Stimulated activated CD8-positive, alpha-beta memory T cell treated with anti-CD3 and anti-CD28 coated beads, Interleukin-15, amount 100 ng/mL, for 4 hours (primary cell): ENCODE measurements at places on chromosomes 1 and 21.

DNA sequence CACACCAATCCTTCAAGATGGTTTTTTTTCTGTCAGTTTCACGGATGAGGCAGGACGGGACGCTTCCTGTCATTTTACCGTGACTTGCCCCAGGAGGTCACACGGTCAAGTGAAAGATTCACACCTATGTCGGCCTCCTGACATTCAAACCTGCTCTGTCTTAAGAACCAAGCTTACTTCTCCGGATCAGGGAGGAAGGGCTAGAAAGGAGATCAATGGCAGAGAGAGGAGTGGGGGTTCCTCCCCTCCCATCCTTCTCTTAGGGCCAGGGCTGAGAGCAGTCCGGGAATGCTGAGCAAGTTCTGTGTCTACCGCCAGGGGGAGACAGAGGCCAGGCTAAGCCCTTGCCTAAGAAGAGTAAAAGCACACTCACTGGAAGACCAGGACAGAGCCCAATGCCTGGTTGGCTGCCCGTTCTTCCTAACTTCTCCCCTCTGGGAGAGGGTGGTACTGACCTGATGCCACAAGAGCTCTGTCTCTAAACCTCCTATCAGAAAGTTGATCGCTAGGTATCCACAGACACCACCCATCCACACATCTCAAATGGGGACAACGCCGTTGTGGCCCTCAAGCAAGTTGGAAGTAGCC lies 1.1 kb upstream of the PPM1J start:
- peak; percentile 37 for DNase-seq

- peak; percentile 63 for DNase-seq
Observed at GRCh38 chr1:92486251-92487077, at the start of gene GFI1. GFI1 (minus strand) TSS chr1:92486925; CDS start chr1:92483487, 3,438 bp downstream.

DNA sequence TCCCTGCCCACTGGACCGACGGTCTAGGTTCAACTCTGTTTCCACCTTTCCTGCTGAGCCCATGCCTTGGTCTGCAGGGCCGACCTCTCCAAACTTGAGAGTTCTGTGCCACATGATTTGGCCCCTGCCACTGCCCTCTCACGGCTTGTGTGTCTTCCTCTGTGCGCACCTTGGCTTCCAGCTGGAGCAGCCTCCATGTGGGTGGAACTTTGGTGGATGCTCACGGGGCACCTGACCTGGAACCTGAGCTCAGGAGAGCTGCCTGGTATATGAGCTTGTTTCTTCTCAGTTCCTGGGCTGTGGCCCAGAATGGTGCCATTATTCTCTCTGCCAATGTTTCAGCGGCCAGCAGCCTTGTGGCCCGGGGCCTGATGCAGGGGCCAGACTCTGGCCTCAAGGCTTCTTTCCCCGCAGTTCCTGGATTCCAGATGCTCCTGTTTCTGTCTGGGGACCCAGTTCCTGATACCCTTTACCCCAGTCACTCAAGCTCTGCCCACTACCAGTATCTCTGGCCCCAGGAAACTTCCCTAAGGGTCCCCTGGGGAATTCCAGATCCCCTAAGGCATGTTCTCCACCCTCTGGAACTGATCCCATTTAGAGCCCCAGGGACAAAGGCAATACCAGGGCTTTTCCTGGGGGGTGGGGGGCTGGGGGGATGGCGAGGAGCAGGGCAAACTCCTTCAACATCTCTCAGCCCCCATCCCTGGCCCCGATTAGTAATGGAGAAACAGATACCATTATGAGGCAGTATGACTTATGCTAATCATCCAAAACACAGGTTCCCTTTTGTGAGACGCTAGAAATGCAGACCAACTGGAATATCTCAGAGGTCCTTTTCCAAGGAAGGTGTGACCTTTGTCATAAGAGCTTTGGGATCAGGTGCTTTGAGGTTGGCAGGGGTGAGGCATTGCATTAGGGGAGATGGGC lies 11.1 kb downstream of the QSOX1 start:
- DNase-seq, result no peak

DNA sequence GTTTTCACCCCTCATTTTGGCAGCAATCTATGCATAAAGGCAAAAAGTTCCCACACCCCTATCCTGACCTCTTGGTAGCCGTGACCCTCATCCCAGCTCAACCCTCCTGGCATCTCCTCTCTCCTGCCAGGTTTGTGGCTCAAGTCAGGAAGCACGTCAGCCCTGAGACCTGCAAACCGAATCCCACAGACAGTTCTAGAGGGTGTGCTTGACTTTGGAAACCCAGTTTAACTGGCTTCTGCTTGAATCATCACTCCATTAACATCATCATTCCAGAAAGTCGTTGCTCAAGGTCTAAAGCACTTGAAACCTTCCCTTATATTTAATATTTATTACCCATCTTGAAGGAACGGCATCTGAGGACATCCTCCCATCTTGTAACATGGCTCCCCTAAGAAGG lies 133.4 kb upstream of the ERG start:
- no peak for DNase-seq

DNA sequence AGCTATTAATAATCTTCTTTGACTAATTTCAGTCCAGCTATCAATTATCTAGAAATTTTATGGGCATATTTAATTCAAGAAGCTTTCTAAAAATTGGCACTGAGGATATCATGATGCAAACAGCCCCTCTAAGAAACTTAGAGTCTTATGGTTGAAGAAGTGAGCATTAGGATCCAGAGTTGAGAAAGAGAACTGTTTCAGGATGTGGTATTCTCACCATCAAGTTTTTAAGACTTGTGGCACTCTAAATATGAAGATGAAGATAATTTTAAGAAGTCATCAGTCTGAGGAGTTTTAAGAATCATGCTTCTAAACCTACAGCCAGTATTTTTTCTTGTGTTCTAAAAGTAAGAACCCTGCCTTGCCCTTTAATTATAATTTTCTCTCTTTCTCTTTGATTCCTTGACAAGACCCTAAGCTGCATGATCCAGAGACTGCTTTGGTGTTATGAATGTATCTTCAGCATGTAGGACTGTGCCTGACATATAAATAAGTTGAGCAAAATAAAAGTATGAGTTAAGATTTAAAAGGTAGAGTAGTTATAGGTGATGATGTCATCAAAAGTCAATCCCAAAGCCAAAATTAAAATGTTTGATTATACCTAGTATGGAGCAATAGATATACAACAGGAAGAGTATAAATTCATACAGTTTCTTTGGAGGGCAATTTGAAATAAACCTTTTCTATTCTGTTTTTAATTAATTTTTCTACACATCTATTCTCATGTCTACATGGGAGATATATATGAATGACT lies 39.1 kb downstream of the RPS6KC1 start:
- DNase-seq, result no peak

DNA sequence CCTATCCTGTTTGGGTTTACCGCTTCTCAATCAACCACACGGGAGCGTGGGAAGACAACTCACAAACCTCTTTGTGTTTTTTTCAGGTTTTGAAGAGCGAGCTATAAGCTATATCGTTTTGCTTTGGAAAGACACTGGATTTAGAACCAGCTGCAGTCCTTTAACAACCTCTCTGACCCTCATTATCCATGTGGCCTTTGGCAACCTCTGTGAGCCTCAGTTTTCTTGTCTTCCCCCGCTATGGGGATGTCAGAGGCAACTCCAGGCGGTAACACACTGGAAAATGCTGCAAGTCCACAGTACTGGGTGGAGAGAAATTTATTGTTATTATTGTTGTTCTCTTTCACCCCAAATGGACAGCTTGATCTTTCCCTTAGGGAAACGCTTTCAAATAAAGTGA lies 100.0 kb downstream of the ETS2 start:
- DNase-seq, result no peak

- DNase-seq, result no peak
Observed at GRCh38 chr1:20349561-20349960, 58.9 kb downstream of the VWA5B1 start.

DNA sequence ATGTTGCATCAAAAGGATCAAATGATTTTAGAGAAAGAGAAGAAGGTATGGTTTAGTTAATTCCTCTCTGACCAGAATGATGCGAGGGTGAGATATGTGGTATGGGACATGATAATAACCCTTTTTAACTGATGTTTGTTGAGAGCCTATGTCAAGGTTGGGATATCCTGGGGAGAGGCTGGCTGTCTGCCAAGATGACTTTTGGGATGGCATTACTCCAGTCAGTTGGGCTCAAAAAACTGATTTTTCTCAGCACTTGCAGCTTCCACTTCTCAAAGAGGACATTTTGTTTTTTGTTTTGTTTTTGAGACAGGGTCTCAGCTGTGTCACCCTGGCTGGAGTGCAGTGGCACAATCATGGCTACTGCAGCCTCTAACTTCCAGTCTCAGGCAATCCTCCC lies 17.7 kb upstream of the STX12 start:
- no peak for DNase-seq

- DNase-seq, result no peak
Observed at GRCh38 chr1:160257411-160258015, 4.8 kb downstream of the DCAF8 start.

DNA sequence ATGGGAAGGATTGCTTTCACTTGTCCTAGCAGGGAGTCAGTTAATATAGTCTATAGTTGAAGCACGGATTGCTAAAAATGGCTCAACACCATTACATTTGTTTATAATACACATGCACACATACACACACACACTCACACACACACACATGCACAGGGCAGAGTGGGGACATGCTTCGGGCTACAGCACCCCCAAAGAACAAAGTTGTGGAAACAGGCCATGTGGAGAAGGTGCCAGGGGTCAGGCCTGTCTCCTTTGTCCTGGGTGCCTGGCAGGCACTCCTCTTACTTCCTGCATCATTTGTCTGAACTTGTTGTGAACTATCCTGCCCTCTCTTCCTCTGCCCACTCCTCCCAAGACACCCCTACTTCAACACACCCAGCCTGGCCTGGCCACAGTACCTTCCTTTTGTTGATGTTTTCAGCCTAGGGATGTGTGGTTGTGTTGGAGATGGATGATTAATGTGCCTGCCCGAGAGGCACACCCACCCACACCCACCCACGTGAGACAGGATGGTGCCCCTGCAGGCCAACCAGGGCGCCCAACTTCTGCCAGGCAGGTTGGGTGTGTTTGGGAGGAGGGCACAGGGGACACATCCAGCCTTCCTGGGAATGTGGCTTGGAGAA lies 17.5 kb downstream of the RASSF5 start:
- DNase-seq, result no peak

- no peak for DNase-seq
Observed at GRCh38 chr1:201891451-201892045, 2.9 kb downstream of the SHISA4 start.

DNA sequence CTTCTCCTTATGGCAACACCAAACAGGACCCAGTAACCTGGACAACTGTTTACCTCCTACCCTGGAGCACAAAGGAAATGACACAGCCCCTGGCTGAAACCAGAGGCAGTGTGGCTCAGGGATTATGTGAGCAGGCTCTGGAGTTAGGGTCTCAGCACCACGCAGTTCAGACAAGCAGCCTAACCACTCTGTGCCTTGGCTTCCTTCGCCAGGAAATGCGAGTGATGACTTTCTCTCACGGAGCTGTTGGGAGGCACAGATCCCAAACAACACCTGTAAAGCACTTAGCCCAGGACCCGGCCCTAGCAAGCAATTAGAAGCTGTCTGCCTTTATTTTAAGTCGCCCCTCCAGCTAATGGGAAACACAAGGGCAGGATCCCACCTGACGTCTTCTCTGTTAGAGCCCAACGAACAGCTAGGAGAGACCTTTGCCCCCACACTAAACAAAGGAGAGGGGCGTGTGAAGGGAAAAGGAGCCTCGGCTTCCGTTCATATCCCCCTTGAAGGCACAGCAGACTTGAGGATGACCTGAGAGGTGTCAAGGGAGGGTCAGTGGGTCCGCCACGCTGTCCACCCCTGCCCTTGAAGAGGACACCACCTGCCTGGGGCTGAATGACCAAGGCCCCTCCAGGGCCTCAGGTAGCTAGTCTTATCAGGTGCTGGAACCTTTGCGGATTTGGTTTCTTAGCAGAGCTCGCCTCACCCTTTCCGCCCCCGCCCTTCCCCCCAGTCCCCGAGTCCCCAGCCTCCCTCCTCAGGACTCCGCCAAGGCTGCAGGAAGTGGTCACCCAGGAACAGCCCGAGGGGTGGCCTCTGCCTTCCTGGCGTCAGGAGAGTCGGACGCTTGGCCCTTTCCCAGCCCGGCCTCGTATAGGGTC lies 860 bp downstream of the TMEM63A start:
- DNase-seq, result no peak

- DNase-seq, result no peak
Observed at GRCh38 chr1:186213225-186213607, 161.8 kb downstream of the TPR start.

GRCh38 chr1:231410036-231410612 lies 12.0 kb downstream of the EGLN1 start:
- DNase-seq, result no peak

DNA sequence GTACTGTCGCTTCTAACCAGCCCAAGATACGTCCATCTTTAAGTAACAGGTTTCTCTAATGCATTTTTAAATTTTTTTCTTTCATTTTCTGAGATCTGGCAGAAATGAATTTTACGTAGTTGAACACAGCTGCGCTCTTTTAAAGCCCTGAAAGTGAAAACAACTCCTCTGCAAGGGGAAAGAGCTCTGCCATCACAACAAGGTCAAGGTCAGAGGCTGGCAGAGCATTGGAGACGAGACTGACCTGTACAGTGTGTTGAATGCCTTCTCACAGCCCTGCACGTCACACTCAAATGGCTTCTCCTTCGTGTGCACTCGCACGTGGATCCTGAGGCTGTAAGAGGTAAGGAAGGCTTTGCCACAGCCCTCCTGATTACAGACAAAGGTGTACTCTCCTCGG lies 19.7 kb downstream of the MTF1 start:
- no peak for DNase-seq

DNA sequence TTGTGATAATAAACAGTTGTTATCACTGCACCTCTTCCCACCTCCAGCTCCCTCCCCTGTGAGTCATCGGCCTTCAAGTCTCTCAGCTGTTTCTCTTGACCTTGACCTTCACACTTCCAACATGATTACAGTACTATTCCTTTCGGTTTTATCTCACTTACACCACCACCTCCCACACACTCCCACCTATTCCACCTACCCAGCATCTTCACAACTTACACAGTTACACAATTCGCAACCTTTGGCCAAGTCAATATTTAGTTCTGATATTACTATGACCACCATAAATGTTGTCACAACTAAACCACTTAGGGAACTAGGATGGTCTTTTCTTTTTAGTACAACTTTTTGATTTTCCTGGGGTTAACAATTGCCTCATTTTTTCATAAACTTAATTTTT lies 60.2 kb downstream of the RIPK4 start:
- DNase-seq, result no peak
